ENCODE measurements at places on chromosomes 3 and 15.
A peak's percentile ranks its signal among the peaks of the same experiment; 100 is the strongest.

- DNase-seq: no peak
These were observed 31.2 kb upstream of the LACTB start for GRCh38 chr15:63090472-63090871.

DNA sequence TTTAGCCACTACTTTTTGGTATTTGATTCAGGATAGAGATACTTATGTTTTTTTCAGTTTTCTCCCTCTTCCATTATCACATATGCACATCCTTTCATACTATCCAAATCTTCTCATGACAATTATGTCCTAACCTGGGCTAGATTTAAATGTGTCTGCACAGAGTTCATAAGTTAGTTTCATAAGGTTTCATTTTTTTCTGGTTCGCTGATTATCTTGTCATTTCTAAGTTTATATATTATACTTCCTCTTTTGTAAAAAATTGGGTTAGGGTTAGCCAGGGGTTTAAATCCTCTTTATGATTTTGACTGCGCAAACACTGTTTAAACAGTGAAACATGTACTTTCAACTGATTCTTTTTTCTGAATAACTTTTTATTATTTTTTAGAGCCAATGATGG is 148.6 kb downstream of the SST start:
- no peak for DNase-seq

- no peak for DNase-seq
These were observed at the start of gene DCLK3 for GRCh38 chr3:36763850-36764703. Gene DCLK3 (minus strand): TSS chr3:36764553. CDS start chr3:36764263, 290 bp downstream.

DNA sequence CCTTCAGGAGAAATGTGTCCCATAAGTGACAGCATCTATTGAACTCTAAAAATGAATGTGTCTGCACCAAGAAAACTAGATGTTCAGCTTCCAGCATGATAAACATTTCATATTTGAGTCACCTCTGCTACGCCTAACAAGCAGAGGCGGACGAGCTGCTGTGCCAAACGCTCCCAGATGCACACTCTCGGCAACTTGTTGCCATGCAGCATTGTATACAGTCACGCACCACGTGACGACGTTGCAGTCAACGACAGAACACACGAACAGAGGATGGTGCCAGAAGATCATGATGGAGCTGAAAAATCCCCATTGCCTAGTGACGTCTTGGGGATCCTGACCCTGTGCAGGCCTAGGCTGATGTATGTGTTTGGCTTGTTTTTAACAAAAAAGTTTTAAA is 137.5 kb downstream of the XXYLT1 start:
- no peak for DNase-seq

DNA sequence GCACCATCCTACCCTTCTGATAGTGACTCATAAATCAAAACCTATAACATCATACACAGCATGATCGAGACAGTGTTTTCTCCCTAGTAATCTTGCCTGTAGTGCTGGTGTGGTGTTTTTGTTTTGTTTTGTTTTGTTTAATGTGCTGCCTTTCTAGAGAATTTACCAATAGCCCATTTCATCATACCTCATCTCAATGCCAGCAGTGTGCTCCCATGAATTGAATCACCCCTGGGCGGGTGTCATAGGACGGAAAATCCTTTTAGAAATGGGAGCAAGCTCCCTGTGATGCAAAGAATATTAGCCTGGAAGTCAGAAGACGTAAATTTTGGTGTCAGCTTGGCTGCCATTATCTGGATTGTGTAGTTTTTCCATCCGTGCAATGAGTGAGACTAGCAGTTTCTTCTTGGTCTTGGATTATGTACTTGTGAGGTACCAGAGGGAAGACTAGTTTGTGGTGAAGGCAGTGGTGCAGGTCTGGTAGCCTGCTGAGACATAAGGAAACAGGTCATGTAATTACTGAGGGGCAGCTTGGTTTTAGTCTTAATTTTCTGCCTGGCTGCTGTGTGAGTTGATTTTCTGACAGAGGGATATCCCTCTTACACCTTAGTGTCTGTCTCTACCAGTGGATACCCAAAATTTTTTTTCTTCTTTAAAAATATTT is 29.9 kb downstream of the IGSF10 start:
- no peak for DNase-seq

DNA sequence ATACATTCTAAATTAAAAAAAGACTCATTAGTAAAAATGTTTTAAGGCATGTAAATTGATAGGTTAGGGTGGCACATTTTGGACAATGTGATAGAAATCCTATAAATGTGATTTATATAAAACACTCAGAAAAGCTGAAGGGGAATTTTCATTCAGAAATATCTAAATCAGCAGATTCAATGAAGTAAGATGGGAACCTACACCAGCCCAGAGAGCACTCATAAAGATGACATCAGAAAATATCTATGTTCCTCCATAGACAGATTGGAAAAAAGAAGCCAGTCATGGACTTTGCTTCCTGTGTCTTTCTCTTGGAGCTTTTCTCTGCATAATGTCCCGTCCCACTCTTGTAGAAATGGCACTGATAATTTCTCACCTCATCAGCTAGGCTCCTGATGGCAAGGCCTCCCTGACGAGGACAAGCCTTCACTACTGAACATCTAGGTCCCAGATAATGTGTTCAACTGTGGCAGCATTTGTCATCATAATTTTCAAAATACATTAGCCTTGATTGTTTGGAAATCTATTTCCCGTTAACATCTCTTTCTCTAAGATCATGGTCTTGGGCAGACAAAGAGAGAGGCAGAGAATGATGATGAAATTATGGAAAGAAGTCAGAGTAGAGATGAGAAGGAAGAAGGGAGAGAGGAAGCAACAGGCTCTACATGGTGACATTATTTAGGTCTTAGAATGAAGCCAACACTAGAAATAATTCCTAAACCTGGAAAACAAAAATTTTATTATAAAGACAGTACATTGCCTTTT is 354.4 kb downstream of the NTRK3 start:
- no peak for DNase-seq

- no peak for DNase-seq
These were observed 168.0 kb downstream of the FOXB1 start for GRCh38 chr15:60172143-60172542.

- DNase-seq: no peak
These were observed 20.1 kb downstream of the FBXO22 start for GRCh38 chr15:75923756-75924155.

DNA sequence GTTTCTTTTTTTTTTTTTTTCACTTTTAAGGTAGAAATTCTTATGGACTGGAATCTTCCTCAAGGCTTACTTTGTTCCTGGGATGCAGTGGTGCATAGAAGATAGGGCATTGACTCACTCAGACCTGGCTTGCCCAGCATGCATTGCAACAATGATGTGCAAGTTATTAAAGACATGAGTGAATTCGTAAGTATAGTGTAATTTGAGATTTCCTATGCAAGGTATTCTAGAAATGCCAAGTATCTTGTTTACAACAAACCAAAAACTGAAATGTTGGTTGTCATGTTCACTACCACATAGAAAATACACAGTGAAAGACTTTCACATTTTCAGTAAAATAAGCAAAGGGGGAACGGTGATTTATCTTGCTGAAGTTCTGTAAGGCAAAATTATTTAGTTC is 56.5 kb upstream of the FNDC3B start:
- DNase-seq: no peak

DNA sequence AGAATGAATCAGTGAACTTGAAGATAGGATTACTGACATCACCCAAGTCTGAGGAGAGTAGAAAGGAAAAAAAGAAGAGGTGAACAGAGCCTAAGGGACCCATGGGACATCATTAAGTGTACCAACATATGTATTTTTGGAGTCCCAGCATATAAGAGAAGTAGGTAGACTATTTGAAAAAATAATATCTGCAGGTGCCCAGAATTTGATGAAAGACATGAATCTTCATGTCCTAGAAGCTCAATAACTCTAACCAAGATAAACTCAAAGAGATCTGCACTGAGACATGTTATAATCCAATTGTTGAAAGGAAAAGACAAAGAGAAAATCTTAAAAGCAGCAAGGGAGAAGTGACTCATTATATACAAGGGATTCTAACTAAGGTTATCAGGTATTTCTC is 39.0 kb downstream of the SPESP1 start:
- DNase-seq: no peak

DNA sequence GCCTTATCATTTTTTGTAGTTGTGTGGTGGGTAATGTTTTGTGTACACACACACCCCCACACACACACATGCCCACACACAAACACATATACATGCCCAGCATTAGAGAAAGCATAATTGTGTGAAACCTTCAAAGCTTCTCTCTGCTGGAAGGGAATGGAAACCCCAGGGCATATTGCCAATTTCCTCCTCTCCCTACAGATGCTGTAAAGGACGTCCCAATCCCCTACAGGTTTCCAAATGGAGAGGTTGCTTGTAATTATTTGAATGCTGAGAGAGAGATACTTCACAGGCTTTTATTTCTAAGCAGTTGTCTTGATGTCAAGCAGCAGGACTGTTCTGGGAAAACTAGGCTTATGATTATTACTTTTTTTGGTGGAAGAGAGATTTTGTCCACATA is 23.0 kb upstream of the CCK start:
- DNase-seq: no peak

- no peak for DNase-seq
These were observed 175.9 kb downstream of the PDZRN3 start for GRCh38 chr3:73448761-73449301.

DNA sequence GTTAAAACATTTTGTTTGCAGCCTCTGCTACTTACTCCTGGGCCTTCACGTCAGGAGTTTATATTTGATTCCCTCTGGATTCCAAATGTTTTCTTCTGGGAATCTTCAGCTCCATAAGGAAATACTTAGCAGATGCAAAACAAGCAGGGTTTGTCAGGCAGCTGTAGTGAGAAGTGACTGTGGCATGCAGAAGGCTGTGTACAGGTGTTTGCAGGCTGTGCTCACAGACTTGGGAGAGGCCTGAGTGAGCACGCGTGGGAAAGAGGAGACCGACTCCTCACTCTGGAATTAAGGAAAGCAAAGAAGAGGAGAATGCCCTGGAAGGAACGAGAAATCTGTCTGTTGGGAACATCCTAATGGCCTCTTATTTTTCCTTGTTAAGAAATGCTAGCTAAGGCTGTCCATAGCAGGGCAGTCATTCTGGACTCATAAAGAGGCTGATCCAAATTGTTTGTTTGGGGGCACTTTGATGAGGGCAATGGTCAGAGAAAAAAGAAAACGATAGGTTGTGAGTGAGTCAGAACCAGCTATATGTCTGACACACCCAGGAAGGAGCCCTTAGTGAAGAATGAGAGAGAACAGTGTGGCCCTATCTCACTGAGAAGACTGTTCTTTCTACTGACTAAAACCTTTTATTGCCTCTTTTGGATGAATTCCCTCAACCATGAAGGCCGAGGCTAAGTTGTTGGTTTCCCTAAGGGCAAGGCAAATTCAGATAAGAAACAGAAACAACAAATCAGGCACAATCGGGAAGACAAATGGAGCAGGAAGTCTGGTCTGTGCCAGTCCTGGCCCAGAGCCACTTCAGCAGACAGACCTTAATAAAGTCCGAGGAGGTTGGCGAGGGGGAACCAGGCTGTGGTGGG is 82.6 kb downstream of the TGFBR2 start:
- peak; percentile 42 for DNase-seq

GRCh38 chr3:40550167-40550566 is 25.4 kb downstream of the ZNF621 start:
- no peak for DNase-seq

DNA sequence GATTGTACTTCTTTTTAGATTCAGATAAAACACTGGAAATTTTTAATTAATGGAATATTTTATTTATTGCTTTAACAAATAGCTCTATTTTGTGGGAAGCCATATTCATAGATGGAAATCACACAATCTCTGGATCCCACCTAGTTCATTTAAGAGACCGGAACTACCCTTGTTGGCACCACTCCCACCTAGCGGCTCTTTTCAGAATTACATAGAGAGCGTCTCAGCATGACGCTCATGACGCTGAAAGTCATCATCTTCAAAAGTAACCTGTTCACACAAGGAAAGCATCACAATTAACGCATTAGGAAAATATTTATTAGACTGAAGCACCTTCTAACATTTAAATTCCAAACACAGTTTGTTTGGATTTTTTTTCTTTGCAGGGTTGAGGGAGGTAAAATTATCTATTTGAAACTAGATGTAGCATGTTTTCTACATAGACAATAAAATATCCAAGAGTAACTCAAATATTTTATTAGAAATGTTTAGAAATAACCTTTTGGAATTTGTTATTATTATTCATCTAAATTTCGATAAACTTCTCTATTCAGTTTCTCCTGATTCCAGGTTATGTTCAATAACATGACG is 214.9 kb upstream of the ARRDC4 start:
- DNase-seq: no peak

DNA sequence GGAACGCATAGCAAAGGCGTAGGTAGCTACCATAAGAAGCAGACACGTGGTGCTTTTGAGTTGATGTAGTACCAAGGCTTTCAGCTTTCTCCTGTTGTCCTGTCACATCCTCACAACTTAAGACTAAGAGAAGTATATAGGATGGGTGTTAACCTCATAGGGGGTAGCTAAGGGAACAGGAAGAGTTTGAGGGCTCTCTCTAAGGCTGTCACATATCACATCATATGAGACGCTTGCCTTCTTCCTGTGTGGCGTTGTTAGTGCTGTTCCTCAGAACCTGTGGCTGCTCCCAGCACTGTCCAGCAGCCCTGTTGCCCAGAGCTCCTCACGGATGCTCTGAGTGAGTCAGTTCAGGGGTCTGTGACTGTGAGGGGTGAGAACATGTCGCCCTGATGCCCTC is 14.7 kb downstream of the DHX30 start:
- no peak for DNase-seq

GRCh38 chr3:147414390-147415138 is 5.4 kb downstream of the ZIC1 start:
- DNase-seq: no peak

DNA sequence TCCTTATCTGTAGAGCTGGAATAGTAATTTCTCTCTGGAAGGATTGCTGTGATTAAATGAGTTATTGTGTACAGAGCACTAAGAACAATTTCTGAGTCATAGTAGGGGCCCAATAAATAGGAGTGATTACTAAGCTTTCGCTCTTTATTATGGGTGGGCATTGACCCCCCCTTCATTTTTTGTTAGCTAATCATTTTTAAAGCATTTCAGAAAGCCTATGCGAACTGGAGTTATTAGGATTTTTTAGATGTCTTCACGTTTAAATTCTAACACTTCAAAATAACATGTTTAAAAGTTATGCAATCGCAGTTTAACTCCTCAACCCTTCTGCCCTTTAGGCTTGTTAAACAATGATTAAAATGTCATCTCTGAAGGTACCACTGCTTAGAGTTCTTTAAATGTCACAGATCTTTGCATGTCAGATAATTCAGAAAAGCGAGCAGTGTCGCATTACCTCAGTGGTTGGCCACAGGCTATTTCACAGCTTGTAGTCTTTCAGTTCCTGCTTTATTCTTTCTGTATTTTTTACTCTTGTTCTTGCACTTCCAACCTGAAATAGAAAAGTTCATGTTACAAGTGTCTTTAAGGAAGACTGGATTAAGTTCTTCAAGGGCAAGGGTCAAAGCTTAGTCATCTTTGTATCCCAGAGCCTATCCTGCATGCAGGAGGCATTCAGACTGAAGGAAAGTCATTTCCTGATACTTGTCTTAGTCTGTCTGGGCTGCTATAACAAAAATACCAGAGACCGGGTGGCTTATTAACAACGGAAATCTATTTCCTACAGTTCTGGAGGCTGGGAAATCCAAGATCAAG is 102.9 kb downstream of the FNDC3B start:
- DNase-seq: no peak

GRCh38 chr3:182810574-182811268 is 17.4 kb downstream of the ATP11B start:
- DNase-seq: no peak

All from H54 (cell line).